ENCODE measurements at places on chromosomes 3 and 15.

GRCh38 chr15:80275961-80276360 lies 23.9 kb upstream of the CTXND1 start:
- DNase-seq, result no peak

DNA sequence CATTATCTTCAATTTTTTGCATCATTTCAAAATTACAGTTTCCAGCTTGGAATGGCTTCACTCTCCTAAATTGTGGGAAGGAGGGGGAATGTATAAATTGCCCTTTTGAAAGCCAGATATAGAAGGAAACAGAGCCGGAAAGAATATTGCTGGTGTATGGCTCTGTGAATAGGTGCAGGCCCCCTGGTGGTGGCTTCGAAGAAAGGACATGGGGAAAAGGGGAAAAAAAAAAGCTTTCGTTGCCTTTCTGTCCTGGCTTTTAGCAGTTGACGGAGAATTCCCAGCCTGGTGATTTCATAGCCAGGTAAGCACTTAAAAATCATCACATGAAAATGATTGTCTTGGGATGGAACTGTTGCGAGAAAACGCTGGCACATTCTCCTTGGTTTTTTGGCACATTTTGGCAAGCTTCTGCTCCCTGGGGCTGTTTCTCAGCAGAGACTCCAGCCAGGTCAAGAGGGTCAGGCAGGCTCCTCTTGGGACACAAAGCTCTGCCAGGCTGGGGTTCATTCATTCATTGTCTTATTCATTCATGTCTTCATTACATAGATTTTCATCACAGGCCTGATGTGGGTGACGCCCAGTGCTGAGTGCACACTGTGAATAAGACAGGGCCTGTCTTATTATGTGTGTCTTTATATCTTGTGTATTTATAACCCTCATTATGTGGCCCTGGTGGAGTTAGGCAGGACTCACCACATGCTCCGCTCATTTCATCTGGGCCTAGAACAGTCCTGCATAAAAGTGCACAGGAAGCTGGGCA lies 300.0 kb upstream of the TPM1 start:
- DNase-seq, result peak; percentile 13

- DNase-seq, result no peak
These were observed 38.3 kb upstream of the AGBL1 start for GRCh38 chr15:86041399-86041798.

- DNase-seq, result no peak
These were observed 99.3 kb downstream of the WNT7A start for GRCh38 chr3:13780432-13781176.

DNA sequence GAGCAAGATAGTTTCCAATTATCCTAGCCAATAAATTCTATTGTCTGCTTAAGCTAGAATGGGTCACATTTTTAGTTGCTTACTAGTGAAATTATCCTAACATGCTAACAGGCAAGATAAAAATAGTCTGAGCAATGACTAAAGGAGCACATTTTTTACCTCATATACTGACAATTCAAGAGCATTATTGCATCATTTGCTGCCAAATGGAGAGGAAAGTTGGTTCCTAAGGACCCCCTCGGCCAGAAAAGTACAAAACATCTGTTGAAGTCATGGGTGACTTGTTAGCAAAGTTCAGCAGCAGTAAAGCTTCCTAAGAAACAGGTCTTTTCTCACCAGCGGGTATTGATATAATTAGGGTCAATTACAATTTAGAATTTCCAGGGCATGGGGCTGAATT lies 1001.0 kb downstream of the FHIT start:
- no peak for DNase-seq

DNA sequence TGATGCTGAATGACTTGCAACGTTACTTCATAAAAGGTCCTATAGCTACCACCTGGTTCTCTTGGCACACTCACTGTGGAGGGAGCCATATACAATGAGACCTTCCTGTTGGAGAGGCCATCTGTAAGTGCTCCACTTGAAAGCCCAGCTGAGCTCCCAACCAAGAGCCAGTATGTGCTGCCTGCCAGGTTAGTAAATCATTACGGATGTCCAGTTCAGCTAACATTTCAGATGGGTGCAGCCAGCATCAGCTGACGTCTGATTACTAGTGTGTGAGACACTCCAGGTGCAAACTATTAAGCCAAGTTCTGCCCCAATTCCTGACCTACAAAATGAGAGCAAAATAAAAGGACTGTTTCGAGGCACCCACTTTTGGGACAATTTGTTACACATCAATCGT lies 274.4 kb upstream of the ROBO2 start:
- DNase-seq, result no peak

DNA sequence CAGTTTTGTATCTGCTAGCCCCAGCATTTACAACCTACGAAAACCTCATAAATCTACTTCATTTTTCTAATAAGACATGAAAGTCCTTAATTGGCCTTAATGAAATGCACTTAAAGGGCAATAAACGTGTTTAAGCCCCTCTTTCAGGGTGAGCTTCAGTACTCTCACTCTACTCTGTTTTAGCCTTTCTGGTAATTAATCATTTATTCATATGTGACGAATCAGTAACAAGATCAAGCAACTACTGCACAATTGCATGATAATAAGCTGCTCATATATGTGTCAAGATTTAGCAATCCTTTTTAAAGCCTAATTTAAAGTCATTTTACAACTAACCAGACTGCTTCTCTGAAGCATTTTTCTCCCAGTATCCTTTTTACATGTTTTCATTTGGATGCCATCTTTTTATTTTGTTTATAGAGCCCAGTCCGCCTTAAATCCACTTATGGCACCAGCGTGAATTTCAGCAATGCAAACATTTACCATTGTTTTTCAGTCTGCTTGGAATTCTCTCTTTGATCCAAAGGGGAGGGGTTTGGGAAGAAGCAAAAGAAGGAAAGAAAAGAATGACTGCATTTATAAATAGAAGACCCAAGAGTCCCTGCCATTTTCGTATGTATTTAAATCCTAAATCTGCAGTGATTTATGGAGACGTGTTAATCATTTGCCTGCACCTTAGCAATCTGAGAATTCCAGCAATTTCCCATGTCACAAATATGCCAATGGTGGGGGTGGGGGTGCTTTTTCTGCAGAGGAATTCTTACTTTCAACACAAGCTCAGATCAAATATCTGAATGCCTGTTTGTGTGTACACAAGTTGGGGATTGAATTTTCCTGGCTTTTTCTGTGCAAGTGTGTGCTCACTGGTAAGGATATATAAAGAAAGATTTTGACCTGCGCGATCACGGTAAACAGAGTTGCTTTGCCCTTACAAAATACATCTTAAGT lies 230.8 kb upstream of the TBC1D5 start:
- no peak for DNase-seq

- DNase-seq, result no peak
These were observed 25.6 kb upstream of the EIF4A2 start for GRCh38 chr3:186757686-186758220.

DNA sequence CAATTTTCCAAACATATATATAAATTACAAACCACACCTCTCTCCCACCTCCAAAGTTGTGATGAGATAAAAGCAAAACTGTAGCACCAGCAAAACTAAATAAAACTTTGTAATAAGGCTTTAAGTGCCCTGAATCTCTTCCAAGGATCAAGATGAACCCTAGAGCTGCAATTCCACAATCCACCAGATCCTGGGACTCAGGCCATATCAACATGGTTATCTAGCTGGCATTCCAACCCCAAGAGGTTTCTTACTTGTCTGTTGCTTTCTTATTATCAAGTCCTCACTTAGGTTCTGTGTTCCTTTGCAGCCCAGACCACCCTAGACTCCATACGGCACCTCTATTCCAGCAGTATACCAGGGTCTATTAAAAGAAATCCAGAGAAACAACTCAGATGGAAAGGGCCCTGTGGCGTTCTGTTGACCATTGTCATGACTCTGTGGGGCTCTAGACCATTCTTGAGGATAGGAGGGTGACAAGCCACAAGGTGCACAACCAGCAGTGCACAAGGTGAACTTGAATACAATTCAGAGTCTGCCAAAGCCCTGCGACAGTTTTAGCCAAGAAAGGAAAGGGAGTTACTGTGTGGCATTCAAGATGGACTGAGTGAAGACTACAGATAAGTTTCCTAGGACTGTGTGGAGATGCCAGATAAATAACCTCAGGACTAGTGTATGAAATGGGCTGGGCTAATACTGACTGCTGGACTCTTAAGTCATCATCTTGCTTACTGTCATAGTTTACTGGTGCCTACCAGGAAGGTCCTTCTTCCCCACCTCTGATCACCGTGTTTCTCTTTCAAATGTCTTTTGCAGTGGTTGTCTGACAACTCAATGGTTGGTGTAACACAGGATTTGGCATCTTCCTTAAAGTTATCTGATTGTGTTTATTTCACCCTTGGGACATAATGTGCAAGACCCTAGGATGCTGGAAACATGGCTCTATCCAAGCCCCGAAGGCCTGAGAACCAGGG lies 27.2 kb downstream of the ACKR2 start:
- no peak for DNase-seq

- peak; percentile 15 for DNase-seq
These were observed 8.9 kb downstream of the ECE2 start for GRCh38 chr3:184284696-184285095.

GRCh38 chr3:170490828-170491560 lies 72.3 kb downstream of the CLDN11 start:
- no peak for DNase-seq

- DNase-seq, result no peak
These were observed 6.0 kb downstream of the SPATA12 start for GRCh38 chr3:57066471-57066870.

- no peak for DNase-seq
These were observed 25.9 kb upstream of the RAB6B start for GRCh38 chr3:133921592-133921991.

DNA sequence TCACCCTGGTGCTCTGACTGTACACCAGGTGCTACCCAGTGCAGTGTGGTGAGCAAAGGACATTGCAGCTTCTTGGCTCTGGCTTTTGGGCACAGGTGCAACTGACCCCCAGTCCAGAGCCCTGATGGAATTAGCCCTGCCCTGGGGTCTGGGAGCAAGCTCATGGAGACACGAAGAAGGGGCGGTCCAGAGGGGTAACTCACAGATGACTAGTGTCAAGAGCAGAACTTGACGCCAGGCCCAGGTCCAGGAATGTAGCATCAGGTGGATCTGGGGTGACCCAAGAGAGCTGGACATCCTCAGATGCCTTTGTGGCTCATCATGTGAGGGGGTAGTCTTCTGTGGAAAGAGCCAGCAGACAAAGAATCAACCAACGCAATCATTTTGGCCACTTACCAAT lies 88.9 kb downstream of the ASB7 start:
- no peak for DNase-seq

All from CD8-positive, alpha-beta T cell (primary cell).